ENCODE measurements at places on chromosomes 6 and 20. TPM values are rescaled to one million over a fixed set of nuclear protein-coding genes. Genes with fewer than 3 reads are reported as not detected.

DNA sequence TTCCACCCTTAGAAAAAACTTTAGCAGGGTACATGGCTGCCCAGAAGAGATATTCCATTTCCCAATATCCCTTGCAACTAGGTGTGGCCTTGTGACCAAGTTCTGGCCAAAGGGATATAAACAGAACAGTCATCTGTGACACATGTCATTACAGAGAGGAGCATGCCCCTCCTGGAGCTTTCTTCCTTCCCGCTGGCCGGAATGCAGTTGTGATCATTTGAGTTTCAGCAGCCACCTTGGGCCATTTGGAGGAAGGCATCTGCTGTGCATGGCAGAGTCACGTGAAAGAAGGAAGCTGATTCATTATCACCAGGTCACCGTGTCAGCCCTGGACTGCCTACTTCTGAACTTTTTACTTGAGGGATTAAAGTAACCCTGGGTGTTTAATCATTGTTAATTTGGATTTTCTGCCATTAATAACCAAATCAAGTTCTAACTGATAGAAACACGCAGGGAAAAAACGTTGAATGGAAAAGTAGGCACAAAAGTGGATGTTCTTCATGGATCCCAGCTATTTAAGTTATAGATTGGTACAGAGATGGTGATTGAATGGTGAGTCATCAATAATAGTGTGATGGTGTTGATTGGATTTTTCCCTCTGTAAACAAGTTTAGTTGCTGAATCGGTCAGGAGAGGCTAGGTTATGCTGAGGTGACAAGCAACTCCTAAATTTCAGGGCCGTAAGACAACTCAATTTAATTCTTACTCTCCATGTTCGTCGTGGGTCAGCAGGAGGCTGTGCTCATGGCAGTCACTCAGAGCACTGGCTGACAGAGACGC, 80.7 kb upstream of the CCDC167 start:
- H3K4me1 ChIP-seq, result peaks cover 8% of the 10 kb centered on the region
- H3K27me3 ChIP-seq, result peaks cover 25% of the 10 kb centered on the region
- H3K27ac ChIP-seq, result no peak overlapping the region

GRCh38 chr6:14079971-14080370, 37.6 kb upstream of the CD83 start:
- no peaks in the 10 kb centered on the region for H3K36me3 ChIP-seq
- no peak for DNase-seq
- H3K4me3 ChIP-seq, result no peak overlapping the region
- H3K27me3 ChIP-seq, result no peaks in the 10 kb centered on the region
- H3K4me1 ChIP-seq, result no peaks in the 10 kb centered on the region

GRCh38 chr6:28747631-28748157, 176.1 kb downstream of the TRIM27 start:
- peaks cover 12% of the 10 kb centered on the region for H3K4me1 ChIP-seq
- H3K27ac ChIP-seq, result peak overlapping the region; percentile 82
- H3K36me3 ChIP-seq, result peaks cover 10% of the 10 kb centered on the region
- H3K4me3 ChIP-seq, result peak overlapping the region; percentile 67
- H3K27me3 ChIP-seq, result no peaks in the 10 kb centered on the region
- peak; percentile 87 for DNase-seq

- no peak overlapping the region for H3K4me3 ChIP-seq
- DNase-seq, result no peak
- H3K36me3 ChIP-seq, result no peaks in the 10 kb centered on the region
- H3K27me3 ChIP-seq, result no peaks in the 10 kb centered on the region
- no peak overlapping the region for H3K27ac ChIP-seq
Measured at GRCh38 chr6:169324656-169325459, 71.2 kb upstream of the THBS2 start.

- peaks cover 14% of the 10 kb centered on the region for H3K27me3 ChIP-seq
- H3K27ac ChIP-seq, result no peak overlapping the region
- no peaks in the 10 kb centered on the region for H3K4me1 ChIP-seq
- DNase-seq, result no peak
Measured at GRCh38 chr6:6333501-6333900, 13.0 kb upstream of the F13A1 start.

- H3K27ac ChIP-seq, result no peak overlapping the region
- DNase-seq, result peak; percentile 68
- H3K36me3 ChIP-seq, result peaks cover 32% of the 10 kb centered on the region
- peaks cover 19% of the 10 kb centered on the region for H3K4me1 ChIP-seq
- no peaks in the 10 kb centered on the region for H3K27me3 ChIP-seq
- no peak overlapping the region for H3K4me3 ChIP-seq
Measured at GRCh38 chr6:43009124-43009523, 4.6 kb downstream of the MEA1 start.

Gene RBBP8NL
- 6.2 TPM for total RNA-seq

- no peaks in the 10 kb centered on the region for H3K27me3 ChIP-seq
- DNase-seq, result no peak
- H3K4me1 ChIP-seq, result peaks cover 6% of the 10 kb centered on the region
Measured at GRCh38 chr6:63644668-63645326, 9.2 kb downstream of the PHF3 start.

DNA sequence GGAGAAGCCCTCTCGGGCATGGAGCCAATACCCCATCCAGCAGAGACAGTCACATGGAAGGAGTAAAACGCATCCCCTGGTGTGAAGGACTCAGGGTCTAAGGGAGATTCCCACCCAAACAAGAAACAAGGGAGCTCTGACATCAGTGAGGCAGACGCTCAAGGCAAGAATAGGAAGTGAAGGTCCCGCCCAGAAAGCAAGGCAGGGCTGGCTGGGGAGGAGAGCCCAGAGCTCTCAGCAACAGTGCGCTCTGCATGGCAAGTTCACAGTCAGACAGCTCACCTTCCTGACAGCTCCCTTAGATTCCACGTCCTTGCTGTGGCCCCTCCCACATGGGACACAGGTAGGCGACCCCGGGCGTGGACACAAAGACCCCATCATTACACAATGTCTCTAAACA, 85.6 kb downstream of the TTLL2 start:
- DNase-seq, result no peak
- H3K27me3 ChIP-seq, result peaks cover 60% of the 10 kb centered on the region
- no peak overlapping the region for H3K27ac ChIP-seq
- H3K4me3 ChIP-seq, result no peak overlapping the region
- H3K36me3 ChIP-seq, result no peaks in the 10 kb centered on the region
- no peaks in the 10 kb centered on the region for H3K4me1 ChIP-seq

DNA sequence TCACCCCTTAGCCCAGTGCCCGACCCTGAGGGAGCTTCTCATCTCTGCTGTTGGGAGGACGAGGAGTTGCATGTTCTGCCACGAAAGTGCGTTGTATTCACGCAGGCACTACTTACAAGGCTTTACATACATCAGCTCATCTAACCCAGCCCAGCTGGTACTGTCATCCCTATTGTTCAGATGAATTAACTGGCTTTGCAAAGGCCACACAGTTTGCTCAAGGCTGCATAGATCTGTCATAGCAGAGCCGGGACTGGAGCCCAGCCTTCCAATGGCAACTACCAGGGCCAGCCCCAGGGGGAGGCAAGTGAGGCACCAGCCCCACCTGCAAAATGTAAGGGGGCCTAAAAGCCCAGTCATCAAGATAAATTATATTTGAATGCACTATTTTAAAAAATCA, 257.6 kb downstream of the NFATC2 start:
- no peaks in the 10 kb centered on the region for H3K36me3 ChIP-seq
- H3K27ac ChIP-seq, result no peak overlapping the region
- H3K27me3 ChIP-seq, result peaks cover 78% of the 10 kb centered on the region
- no peaks in the 10 kb centered on the region for H3K4me1 ChIP-seq
- no peak overlapping the region for H3K4me3 ChIP-seq

Gene SUPT3H
- 7.0 TPM for total RNA-seq

- no peaks in the 10 kb centered on the region for H3K27me3 ChIP-seq
- no peak overlapping the region for H3K27ac ChIP-seq
- H3K36me3 ChIP-seq, result no peaks in the 10 kb centered on the region
Measured at GRCh38 chr6:52610011-52610410, 33.2 kb upstream of the TRAM2 start.

DNA sequence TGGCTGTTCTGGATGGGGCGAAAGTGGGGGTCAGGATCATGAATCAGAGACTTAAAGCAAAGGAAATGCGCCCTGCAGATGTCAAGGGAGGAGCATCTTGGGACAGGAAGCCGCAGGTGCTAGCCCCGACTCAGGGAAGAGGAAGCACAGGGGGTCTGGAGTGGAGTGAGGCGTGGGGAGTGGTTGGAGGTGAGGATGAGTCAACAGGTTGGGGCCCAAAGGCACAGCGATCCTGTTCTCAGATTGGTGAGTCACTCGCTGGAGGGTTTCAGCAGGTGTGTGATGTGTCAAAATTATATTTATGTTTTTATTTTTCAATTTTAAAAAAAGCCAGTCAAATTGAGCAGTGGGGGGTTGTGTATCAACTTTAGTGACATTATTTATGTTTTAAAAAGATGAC, 19.0 kb downstream of the PACSIN1 start:
- H3K4me3 ChIP-seq, result no peak overlapping the region
- DNase-seq, result peak; percentile 76
- H3K27me3 ChIP-seq, result no peaks in the 10 kb centered on the region

DNA sequence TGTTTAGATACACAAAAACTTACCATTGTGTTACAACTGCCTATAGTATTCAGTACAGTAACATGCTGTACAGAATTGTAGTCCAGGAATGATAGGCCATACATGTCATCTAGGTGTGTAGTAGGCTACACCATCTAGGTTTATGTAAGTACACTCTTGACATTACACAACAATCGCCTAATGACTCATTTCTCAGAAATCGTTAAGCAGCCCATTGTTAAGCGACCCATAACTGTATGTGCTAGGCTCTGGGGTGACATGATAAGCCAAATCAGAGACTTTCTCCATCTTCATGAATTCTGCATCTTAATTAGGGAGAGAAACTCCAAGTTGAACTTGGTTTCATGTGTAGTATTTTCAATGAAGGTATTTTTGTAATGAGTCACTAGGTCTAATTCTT, 17.2 kb downstream of the STK35 start:
- no peak overlapping the region for H3K27ac ChIP-seq
- DNase-seq, result no peak
- no peak overlapping the region for H3K4me3 ChIP-seq
- H3K27me3 ChIP-seq, result no peaks in the 10 kb centered on the region
